ENCODE measurements at places on chromosomes 6 and 20.

GRCh38 chr6:162973980-162974379, 246.2 kb downstream of the PACRG start:
- no peak for DNase-seq

GRCh38 chr6:72624557-72625160, 2.8 kb downstream of the KCNQ5 start:
- DNase-seq: no peak

DNA sequence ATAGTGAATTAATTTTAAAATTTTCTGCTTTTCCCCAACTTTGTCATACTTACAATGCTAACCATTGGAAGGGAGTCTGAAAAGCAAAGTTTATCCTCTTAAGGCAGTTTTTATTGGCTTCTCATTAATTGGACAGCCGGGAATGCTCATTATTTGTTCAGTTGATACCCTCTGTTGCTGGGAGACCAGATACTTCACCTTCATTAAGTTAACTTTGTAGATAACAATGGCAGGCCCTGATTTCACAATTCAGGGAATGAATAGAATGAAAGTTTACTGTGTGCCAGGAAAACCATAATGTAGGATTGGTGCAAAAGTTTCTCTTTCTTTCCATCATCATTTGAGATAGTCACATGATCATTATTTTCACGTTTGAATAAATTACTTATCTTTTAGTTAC, 49.0 kb downstream of the COL19A1 start:
- no peak for DNase-seq

DNA sequence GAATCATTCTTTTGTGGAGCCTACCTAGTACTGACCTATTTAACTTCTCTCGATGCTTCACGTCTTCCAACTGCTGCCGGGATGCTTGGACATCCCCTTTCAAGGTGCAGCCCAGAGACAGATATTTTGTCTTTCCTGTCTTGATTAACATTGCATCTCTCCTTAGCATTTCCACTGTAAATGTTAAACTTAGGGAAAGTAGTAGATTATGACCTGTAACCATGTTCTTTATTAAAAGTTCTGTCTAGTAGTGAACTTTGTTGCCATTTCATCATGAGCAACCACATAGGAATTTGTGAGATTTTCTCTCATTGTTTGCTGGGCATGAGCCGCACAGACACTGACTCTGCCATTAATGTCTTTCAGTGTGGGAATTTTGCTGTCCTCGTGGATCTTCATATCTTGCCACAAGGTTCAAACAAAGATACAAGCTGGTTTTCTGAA, 117.9 kb downstream of the JAG1 start:
- DNase-seq: no peak

DNA sequence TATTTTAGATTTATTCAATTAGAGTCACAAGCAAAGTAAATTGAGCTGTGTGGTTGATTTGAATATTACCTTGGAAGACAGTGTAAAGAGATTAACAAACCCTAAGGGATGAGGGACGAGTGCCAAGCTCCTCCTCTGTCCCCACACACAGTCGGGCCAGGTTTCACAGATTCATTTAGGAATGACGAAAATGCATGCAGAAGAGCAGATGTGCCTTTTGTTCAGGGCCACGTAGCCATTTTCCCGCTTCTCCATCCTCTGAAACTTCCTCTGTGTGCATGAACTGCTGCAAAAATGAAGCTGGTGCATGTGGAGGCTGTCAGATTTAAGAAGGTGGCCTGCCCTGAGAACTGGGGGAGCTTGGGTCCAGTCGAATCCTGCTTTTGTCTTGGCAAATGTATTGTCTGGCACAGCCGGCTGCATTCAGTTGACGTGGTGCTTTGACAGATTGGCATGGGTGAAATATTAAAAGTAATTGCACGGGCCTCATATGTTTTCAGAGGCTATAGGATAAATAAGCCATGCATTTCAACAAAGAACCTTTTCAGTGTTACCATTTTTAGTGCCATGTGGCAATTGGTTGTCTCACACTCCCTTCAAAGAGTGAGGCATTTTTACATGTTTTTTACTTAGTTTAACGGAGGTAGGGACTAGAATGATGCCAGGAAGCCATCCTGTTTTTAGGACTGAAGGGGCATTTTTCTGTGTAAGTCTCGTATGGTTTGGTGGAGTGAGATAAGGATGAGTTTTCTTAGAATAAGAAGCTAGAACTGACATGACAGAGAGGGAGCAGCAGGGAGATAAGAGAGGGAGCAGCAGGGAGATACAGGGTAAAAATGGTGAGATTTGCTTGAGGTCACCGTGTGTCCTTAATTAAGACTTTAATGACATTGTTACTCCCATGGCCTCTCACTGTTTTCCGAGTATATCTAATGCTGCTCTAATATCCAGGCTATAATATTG, 361.1 kb downstream of the NRN1 start:
- DNase-seq: peak; percentile 48

- DNase-seq: no peak
These were observed 63.3 kb downstream of the SNAP25 start for GRCh38 chr20:10281911-10282310.

GRCh38 chr6:108565091-108565766, 4.5 kb downstream of the FOXO3 start:
- DNase-seq: no peak

DNA sequence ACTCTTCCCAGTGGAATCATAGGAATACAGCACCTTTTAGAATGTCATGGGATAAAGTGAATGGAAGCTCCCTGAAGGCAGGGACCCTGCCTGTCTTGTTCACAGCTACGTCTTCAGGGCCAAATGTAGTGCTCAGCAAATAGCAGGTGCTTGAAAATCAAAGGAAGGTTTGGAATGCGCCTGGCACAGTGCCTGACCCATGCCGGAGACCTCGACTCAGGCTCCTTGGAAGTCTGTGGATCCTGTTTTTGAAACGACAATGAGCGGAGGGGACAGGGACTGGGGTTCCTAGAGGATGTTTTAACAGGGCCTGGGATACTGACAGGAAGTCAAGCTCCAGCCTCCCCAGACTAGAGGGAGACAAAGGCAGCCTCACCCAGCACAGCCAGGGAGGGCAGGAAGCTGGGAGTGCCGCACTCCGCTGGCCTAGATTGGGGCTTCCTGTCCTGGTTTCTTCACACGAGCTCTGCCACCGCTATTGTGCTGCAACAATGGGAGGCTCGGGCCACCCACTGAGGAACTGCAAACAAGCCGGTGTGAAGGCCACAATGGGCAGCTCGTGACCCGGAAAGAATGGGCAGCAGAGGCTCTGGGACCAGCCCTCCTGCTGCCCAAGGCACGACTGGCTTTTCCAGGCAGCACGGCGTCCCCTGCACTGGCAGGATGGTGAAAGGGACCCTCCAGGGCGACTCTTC, 76.7 kb downstream of the PREX1 start:
- DNase-seq: no peak

DNA sequence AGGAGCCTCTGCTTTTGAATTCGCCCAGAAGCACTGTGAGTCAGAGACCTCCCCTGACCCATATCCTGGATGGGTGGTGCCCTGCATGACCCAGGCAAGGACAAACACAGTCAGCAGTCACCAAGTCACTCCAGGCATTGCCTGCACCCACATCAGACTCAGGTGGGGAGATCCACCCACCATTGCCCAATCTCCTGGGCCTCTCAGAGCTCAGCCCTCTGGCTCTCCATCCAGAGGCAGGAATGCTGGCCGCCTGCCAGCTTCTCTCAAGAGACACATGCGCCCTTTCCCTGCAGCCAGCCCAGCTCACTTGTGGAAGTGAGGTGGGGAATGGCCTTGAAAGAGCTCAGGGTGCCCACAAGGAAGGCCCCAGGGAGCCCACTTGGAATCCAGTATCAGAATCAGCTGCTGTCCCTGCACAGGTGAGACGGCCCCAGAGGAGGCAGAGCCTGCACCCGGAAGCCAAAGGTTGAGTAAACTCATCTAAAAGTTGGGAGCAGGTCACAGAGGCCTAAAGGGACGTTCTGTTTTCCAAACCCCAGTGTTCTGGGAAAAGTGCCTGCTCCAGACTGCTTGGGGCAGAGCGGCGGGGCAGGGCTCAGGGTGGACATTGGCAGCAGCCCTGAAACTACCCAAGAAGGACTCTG, 129.8 kb downstream of the PREX1 start:
- peak; percentile 95 for DNase-seq

Measured in NCI-H2107 (cell line).